ENCODE measurements at places on chromosomes 3 and 15.

DNA sequence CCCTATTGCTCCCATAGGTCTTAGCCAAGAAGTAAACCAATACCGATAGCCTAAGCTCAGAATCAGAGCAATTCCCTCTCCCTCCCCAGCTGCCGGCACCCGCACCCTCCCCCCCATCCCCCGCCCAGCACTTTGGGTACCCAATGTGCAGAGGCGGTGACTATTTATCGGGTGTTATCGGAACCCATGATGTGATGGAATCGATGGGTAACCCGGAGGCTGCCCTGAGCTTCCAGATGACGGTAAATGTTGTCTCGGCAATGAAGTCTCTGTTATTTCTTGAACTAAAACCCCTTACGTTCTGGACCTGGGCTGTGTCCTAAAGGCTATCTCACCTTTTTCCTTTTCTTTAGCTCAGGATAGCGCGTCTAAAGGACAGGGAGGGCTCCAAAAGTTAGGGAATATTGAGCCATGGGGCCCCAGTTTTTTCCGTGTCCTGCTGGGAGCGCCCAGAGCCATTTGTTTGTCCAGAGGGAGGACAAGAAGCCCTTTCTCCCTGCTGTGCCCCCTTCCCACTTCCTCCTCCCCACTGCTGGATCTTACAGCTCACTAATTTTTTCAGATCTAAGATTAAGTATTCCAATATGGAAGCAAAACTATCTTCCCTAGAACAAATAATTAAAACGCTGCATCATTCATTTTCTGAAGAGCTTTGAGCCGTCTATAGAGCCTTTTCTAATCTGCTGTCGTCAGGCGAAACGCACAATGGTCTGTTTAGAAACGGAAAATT, 1.5 kb downstream of the SLITRK3 start:
- no peak for DNase-seq

DNA sequence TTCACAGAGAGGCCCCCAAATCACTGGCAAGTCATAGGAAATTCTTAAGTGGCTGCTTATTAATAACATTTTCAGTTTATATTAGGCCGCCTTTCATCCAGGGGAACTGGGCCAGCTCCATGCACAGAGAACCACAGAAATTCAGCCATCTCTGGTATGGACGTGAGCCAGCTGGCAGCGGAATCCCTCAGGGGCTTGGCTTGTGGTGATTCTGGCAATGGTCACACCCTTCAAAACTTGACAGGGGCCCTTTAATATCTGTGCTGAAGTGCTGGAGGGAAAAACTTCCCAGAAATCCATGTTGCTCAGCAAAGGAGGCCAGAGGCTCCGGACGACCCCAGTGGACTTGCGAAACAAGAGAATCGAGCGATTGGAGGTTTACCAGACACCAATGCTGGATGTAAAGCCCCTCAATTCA, 11.3 kb downstream of the PRICKLE2 start:
- DNase-seq: no peak

GRCh38 chr15:98541519-98541918, 106.8 kb upstream of the IGF1R start:
- DNase-seq: no peak

DNA sequence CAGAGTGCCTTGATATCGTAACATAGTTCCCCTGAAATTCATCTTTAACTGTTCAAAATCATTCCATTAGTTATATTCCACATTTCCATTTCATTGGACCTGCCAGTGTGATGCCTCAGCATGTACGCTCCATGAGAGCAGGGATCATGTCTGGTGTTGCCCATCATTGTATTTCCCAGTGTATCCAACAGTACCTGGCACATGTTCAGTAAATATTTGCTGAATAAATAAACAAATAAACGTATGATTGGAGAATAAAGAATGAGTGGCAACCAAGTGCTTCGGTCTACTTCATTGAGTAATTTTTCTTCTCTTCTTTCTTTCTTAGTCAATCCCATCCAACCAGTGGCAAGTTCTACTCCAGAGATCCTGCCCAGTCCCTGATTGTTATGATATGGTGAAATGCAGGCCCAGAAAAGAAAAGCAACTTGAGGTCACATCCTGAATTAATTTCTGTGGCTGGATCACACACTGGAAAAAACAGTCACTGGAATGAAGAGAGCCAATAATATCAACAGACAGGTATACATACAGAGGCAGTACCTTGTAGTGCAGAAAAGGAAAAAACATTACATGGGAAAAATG, 101.2 kb downstream of the PLCH1 start:
- DNase-seq: no peak

- no peak for DNase-seq
Measured at GRCh38 chr3:174208161-174208560, 651.0 kb upstream of the NAALADL2 start.

DNA sequence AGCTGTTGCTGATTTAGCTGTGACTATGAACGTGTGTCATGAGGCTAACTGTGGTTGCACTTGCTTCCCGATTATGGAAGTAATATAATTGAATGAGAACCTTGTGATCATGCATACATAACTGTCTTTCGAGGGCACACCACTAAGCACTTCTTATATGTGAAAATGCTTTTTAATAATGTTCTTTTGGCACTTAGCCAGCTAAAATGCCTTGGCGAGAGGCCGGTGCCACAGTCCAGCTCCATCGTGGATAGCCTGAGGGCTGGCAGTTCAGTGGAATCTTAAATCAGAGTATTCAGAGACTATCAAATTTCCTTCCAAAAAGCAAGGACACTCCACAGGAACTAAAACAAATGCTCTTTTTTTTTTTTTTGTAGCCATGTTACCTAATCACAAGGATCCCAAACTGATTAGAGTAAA, 161.6 kb upstream of the FRMD4B start:
- no peak for DNase-seq

- no peak for DNase-seq
Measured at GRCh38 chr3:55332176-55332575, 154.9 kb downstream of the WNT5A start.

GRCh38 chr3:52514576-52514975, 19.1 kb downstream of the NT5DC2 start:
- no peak for DNase-seq

GRCh38 chr3:117550766-117551165, 841.2 kb downstream of the TUSC7 start:
- no peak for DNase-seq

- DNase-seq: no peak
Measured at GRCh38 chr15:25406261-25406660, 32.6 kb downstream of the UBE3A start.
